Suppressor macrophage (primary cell): ENCODE measurements at places on chromosomes 1 and 21.

DNA sequence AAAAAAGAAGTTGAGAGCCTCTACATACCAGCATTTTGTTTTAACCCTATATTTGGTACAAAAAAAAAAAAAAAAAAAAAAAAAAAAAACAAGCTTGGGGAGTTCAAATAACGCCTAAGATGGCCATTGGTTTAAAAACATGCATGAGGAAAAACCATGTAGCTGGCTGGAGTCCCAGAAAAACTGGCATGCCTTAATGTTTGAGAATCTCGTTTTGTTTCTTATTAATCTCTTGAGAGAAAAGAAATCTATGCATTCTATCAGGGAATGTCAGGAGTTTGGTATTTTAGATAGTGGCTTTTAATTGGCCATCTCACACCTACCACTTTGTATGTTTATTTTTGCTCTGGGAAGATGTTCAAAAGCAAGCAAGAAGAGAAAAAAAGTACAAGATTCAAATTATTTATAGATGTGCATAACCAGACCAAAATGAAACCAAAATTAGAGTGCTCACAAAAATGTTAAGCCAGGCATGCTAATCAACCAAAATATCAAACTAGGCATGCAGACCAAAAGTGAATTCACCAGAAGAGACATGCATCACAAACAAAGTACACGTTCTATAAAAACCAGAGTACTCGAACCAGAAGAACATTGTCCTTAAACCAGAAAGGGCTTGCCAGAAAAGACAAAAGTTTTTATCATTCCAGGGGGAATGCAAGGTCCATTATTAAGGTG is 156.6 kb downstream of the AK5 start:
- no peak for DNase-seq

- no peak for DNase-seq
Measured at GRCh38 chr1:154353966-154354365, 28.6 kb downstream of the ATP8B2 start.

GRCh38 chr21:34243562-34243961 is 120.2 kb upstream of the KCNE2 start:
- peak; percentile 63 for DNase-seq

- DNase-seq = no peak
Measured at GRCh38 chr1:80535466-80535865, 1265.3 kb upstream of the ADGRL2 start.

DNA sequence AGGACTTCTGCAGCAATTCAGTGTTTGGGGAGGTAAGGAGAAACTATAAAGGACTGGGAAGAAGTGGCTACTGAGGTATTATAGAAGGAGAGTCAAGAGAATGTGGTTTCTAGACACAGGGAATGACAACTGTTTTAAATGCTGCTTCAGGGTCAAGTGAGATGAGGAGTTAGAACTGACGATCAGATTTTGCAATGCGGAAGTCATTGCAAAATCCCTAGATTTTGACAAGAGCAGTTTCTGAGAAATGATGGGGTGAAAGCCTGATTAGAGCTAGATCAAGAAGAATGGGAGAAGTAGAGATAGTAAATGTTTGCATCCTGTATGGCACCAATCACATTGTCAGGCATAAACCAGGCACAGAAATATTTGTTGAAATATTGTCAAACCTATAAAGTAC is 4.7 kb upstream of the TSNAX start:
- peak; percentile 81 for DNase-seq

- DNase-seq = no peak
Measured at GRCh38 chr1:219626865-219627264, 14.0 kb upstream of the ZC3H11B start.

DNA sequence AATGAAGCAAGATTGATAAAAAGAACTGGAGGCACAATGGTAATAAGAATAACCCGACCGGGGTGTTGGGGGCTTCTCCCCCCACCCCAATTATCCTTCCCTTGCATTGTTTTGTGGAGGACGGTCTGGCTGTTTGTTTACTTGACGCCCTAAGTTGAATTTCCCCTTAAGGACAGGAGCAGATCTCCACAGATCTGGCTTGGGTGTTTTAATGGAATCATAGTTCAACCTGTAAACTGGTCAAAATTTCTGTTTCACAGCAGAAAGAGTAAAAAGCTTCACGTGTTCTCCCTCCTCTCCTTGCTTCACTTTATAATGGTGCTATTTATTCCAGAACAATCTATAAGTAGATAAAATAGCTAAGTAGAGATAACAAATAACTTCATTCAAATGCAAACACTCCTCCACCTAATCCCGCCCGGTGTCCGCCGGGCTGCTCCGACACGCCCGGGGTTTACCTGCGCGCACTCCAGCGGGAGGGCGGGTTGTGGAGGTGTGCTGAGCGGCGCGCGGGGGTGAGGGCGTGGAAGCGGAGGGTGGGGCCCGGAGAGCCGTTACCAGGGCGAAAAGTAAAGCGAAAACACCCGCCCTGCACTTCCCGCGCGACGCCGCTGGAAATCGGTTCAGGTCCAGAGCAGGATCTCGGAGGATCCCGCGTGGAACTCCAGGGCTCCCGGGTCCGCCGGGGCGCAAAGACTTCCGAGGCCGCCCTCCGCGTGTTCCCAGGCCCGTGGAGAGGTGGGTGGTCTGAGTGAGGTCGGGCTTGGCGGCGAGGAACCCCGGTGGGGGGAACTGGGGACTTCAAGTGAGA is 2.0 kb upstream of the ATF3 start:
- DNase-seq = peak; percentile 61

DNA sequence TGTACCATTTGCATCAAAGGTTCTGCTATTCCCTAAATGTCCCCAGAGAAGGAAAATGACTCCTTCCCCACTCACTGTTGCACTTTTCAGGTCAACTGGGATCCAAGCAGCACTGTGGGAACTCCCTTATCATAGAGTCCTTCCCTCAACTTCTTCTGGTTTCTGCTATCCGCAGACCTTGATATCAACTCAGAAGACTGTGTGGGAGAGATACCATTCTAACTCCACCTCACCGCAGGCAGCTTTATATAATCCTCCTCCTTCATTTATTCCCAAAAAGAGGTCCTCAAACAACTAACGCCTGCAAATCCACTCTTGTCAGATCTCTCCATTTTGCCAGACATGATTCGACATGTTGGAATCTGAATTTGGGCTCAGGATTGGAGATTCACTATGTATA is 27.3 kb downstream of the LHX9 start:
- DNase-seq = no peak

GRCh38 chr1:202067188-202067974 is 55.3 kb upstream of the GPR37L1 start:
- DNase-seq = no peak

DNA sequence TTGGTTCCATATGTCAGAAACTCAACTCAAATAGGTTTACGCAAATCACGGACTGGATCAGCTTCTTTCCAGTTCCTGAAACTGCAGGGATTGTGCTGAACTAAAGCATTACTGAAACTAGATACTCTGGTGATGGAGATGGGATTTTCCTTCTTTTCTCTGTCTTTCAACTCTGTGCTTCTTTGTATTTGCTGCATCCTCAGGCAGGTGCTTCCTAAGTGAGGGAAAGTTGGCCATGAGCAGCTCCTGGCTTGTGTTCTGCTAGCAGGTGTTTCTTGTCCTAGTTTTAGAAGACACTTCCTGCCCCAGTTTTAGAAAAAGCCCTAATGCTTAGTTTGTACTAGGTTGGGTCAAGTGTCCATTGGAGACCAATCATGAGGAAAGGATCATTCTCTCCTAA is 86.7 kb upstream of the USP24 start:
- DNase-seq = no peak
